Stimulated activated CD4-positive, alpha-beta T cell treated with anti-CD3 and anti-CD28 coated beads, TNF-alpha, amount 100 ng/mL, for 24 hours (primary cell): ENCODE measurements at places on chromosomes 6 and 20.

GRCh38 chr6:125846292-125847024 is 55.7 kb downstream of the NCOA7 start:
- DNase-seq: no peak

GRCh38 chr6:37804586-37804985 is 14.9 kb upstream of the ZFAND3 start:
- no peak for DNase-seq

GRCh38 chr20:24755411-24755922 is 193.6 kb upstream of the CST7 start:
- no peak for DNase-seq

DNA sequence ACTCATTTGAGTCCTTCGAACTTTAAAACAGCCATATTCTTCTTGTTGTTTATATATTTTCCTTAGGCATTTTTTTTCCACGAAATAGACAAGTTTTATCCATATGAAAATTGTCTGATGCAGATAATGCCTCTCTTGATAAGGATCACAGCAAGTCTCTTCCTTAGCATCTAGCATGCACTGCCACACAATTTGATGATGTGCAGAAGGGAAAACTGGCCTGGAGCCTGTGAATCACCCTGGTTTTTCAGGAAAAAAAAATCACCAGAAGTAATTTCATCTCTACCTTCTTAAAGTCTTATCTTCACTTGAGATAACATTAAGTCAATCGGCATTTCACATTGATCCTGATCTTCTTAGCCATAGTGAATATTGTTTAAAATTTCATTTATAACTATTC is 199.8 kb downstream of the TENT5A start:
- no peak for DNase-seq

DNA sequence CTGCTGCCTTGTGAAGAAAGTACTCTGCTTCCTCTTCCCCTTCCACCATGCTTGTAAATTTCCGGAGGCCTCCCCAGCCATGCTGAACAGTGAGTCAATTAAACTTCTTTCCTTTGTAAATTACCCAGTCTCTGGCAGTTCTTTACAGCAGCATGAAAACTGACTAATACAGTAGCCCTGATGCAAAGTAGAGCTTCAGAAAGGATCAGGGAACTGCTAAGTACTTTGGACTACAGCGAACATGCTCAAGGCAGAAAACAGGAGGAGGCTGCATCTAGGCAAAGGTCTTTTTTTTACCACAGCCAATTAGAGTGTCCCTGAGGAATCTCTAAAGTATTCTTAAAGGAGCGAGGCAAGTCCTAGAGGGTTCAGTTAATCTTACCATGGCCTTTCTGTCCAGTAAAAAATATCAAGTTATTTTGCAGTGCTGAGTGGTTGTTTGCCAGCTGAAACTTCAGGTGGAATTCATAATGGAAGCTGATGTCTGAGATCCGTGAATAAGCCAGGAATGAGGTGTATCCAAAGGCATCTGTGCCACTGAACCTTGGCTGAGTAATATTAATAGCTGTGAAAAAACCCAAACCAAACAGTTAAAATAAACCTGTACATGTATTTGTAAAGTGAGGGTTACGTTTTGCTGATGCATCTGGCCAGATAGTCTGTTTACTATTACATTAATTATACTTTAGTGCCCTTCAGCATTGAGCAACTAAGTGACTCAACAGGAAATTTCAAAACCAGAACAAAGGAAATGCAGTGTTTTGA is 170.4 kb downstream of the PHF3 start:
- no peak for DNase-seq

DNA sequence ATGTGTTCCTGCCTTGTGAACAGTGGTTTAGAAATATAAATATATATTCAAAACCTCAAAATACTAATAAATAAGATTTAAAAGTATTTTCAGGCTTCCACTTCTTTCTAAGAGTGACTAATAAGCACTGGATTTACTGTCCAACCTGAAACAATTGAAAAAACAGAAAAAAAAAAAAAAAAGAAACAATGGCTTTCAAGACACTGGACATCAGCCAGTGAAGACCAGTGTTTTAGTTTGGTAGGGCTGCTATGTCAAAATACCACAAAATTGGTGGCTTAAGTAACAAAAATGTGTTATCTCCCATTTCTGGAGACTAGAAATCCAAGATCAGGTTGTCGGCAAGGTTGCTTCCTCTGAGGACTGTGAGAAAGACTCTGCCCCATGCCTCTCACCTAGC is 101.4 kb upstream of the PDE7B start:
- no peak for DNase-seq

DNA sequence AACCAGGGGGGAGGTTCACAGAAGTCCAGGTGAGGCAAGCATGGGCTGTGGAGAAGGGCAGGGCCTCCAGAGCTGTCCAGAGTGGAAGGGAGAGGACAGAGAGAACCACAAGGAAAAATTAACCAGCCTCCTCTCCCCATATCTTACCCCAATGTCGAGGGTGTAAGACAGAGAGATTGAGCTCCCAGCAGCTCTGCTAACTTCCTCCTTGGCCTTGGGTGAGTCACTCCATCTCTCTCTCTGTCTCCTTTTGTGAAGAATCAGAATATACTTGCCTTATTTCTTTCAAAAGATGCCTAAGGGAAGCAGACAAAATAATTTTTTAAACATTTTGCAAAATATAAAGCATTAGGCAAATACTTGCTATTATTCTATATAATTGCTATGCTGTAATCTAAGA is 58.3 kb upstream of the IYD start:
- DNase-seq: no peak

- DNase-seq: no peak
Observed at GRCh38 chr20:39876976-39877635, 811.9 kb downstream of the MAFB start.

- no peak for DNase-seq
Observed at GRCh38 chr6:147756891-147757290, 248.4 kb downstream of the SAMD5 start.

DNA sequence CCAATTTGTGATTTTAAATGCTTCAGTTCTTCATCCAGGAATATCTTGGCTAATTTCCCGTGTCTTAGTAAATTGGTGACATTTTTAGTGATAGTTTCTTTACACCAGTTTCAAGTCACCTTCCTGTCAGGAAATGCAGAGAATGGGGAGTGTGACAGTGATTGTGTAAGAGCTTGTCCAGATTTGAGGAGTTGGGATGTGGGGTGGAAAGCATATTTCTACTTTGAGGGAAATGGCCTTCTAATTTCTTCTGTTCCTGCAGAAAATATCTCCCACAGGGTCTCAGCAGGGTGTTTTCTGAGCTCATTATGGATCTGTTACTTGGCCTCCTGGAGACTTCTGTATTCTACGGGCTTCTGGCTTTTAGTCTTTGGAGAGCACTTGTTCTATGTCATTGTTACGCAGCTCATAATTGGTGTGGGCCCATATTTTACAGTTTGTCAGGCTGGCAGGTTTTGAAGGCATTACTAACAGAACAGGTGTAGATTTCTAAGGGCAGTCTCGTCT is 65.6 kb downstream of the TMEM200A start:
- no peak for DNase-seq

DNA sequence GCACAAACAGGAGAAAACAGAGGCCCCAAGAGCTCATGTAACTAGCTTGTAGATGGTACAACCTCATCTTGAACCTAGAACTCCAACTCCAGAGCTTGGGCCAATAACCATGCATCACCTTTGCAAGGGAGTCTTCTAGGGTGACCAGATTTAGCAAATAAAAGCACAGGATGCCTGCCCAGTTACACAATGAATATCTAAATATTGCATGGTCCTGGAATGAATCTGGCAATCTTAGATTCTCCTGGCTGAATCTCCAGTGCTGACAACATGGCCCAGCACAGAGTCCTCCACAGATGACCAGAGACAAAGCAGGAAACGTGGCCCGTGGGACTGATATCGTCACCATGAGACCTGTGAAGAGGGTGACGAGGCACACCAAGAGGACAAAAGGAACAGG is 494.1 kb downstream of the PREX1 start:
- no peak for DNase-seq

DNA sequence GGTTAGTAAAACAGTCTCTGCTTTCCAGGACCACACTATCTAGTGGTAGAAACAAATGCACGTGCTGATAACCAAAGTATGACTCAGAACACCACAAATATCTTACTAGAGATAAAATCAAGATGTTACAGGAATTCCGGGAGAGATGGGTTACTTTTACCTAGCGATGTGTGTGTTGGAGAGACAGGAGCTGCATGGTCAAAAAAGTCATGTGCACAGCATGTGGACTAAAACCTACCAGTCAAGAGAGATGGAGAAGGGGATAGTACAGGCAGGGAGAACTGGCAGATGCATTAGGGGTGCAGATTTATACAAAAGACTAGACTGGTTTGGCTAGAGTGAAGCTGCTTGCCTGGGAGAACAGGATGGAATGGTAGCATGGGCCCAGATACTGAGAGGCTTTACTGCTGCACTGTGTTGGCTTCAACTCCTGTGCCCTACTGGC is 75.3 kb upstream of the MRAP2 start:
- no peak for DNase-seq

- no peak for DNase-seq
Observed at GRCh38 chr6:93789532-93789931, 370.2 kb upstream of the EPHA7 start.

DNA sequence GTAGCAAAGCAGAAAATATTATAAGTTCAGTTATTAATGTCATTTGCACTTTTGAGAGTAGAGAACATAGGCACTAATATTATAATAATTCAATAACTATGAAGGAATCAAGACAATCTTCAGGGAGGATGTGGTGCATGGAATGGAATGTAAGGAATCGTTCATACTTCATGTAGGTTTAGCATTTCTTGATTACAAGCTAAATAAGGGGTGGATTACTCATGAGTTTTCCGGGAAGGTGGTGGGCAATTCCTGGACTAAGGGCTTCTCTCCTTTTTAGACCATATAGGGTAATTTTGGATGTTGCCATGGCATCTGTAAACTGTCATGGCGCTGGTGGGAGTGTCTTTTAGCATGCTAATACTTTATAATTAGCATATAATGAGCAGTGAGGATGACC is 9.1 kb upstream of the BTNL2 start:
- DNase-seq: no peak

DNA sequence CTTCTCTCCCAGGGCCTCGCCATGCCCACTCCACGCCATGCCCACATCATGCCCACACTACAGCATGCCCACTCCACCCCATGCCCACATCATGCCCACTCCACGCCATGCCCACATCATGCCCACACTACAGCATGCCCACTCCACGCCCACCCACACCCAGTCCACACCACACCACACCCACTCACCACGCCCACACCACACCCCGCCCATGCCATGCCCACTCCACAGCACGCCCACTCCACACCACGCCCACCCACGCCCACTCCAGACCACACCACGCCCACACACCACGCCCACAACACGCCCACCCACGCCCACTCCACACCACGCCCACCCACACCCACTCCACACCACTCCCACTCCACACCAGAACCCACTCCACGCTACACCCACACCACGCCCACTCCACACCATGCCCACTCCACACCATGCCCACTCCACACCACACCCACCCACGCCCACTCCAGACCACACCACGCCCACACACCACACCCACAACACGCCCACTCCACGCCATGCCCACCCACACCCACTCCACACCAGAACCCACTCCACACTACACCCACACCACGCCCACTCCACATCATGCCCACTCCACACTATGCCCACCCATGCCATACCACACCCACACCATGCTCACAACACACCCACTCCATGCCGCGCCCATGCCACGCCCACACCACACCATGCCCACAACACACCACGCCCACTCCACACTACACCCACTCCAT is 88.6 kb downstream of the ERMARD start:
- no peak for DNase-seq

GRCh38 chr20:63183422-63184146 is 32.3 kb downstream of the YTHDF1 start:
- DNase-seq: peak; percentile 49

DNA sequence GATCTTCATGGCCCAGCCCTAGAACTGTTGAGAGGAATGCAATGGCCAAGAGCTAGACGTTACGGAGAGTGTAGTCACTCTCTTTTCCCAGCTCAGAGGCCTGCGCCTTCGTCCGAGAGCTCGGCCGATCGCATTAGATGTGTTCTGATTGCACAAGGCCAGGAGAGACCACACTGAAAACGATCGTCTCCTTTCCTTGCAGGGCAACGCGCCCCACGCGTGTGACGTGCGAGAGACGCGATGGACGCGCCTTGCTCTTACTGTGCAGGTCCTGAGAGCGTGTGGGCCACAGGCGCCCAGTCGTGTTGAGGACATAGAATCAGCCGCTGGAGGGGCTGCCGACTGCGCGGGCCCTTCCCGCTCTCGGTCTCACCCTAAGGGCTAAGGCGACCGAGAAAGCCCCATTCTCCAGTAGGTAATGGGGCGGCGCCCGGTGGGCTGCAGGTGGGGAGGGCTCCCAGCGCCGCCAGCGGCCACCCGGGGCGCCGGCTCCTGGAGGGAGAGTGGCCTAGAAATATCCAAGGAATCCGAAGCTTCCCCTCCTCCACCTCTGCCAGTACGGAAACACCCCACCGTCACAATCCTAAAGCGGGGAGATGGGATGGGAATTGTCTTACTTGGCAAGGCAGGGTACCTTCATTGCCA is 26.9 kb downstream of the TFAP2B start:
- no peak for DNase-seq

GRCh38 chr6:108442770-108443520 is 117.8 kb upstream of the FOXO3 start:
- DNase-seq: no peak

GRCh38 chr20:10590950-10591671 is 82.7 kb downstream of the JAG1 start:
- DNase-seq: no peak

DNA sequence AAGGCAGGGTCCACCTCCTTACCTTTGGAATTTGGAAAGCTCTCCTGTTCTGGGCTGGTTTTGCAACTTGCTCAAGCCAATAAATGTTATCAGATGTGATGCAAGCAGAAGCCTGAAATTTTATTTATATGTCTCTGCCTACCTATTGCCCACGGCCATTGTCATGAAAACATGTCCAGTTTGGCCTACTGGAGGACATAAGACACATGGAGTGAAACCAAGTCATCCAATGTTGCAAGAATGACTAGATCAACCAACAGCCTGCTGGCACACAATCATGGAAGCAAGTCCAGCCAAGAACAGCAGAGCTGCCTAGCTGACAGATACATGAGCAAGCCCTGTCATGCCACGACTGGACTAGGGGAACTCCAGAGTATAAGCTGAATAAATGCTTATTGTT is 56.7 kb upstream of the IRAK1BP1 start:
- DNase-seq: no peak

DNA sequence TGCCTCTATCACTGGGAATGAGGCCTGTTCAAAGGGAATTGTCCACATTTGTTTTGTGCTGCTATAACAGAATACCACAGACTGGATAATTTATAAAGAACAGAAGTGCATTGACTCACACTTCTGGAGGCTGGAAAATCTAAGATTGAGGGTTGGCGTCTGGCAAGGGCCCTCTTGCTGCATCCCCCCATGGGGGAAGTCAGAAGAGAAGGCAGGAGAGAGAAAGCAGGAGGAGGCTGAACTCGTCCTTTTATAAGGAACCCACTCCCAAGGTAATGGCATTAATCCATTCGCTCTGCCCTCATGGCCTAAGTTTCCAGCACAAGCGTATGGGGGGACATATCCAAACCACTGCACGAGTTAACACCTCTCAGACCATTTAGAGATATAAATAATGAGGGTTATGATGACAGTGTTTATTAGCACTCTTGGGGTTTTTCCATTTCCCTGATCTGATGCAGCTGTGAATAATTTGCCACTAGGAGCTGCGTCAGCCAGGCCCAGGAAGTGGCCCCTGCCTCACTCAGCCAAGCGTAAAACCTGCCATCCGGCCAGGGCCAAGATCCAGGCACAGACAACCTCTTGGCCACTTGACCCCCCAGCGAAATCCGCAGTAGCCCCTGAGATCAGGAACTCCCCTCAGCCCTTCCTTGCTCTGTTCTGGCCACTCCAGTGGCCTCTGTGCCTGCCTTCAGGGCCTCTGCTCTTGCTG is 14.2 kb upstream of the SLCO4A1 start:
- DNase-seq: no peak

GRCh38 chr6:13049666-13050254 is 278.6 kb downstream of the TBC1D7 start:
- no peak for DNase-seq
